ENCODE measurements at places on chromosomes 6 and 20. TPM values are rescaled to one million over a fixed set of nuclear protein-coding genes. Genes with fewer than 3 reads are reported as not detected.

The MICB gene
- 8.4 TPM for total RNA-seq

The PAK5 gene
- total RNA-seq: under 0.01 TPM

The REPS1 gene
- total RNA-seq: 24.6 TPM

The ISM1 gene
- total RNA-seq: not detected

The CCN5 gene
- 25.3 TPM for total RNA-seq

The HLA-DPB1 gene
- total RNA-seq: 1.8 TPM

The CLVS2 gene
- under 0.01 TPM for total RNA-seq

The HS3ST5 gene
- not detected for total RNA-seq

The SLC18B1 gene
- 11.5 TPM for total RNA-seq

The VNN1 gene
- not detected for total RNA-seq

All from smooth muscle cell of trachea (primary cell).